ENCODE measurements at places on chromosomes 16 and 17. TPM values are rescaled to one million over a fixed set of nuclear protein-coding genes. Genes with fewer than 3 reads are reported as not detected.

GRCh38 chr17:50689956-50690886 lies 17.5 kb downstream of the ANKRD40 start:
- no peaks in the 10 kb centered on the region for H3K27me3 ChIP-seq
- peaks cover 67% of the 10 kb centered on the region for H3K4me1 ChIP-seq
- H3K36me3 ChIP-seq = peaks cover 35% of the 10 kb centered on the region
- no peak overlapping the region for H3K27ac ChIP-seq
- no peak overlapping the region for H3K4me3 ChIP-seq

GRCh38 chr17:71600137-71600789 lies 520.6 kb upstream of the SOX9 start:
- H3K4me1 ChIP-seq = no peaks in the 10 kb centered on the region
- no peak overlapping the region for H3K27ac ChIP-seq
- H3K36me3 ChIP-seq = no peaks in the 10 kb centered on the region
- DNase-seq = no peak
- H3K4me3 ChIP-seq = no peak overlapping the region
- H3K27me3 ChIP-seq = no peaks in the 10 kb centered on the region

PERCC1 gene
- not detected for total RNA-seq

MED9 gene
- total RNA-seq = 14.5 TPM

FBXL16 gene
- total RNA-seq = 11.0 TPM

DNA sequence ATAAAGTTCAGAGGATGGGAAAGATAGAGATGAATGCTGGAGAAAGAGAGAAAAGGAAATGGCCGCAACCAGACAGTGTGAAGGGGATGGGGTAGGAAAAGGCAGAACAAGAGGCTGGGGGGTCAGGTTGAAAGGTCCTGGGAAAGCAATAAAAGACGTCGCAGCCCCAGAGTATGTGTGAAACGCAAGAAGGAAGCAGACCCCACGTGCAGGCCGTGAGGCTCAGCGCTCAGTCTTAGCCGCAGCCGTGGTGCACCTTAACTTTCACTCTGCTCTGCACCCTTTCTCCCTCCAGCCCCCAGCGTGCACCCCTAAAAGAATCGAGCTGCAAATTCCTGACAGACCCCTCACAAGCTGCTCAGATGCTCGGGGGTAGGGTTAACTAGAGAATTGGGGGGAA lies 1.9 kb downstream of the DNAH17 start:
- DNase-seq = no peak
- peaks cover 5% of the 10 kb centered on the region for H3K27me3 ChIP-seq
- H3K36me3 ChIP-seq = no peaks in the 10 kb centered on the region
- no peak overlapping the region for H3K27ac ChIP-seq
- H3K4me3 ChIP-seq = no peak overlapping the region

CRYBA1 gene
- total RNA-seq = not detected

DNA sequence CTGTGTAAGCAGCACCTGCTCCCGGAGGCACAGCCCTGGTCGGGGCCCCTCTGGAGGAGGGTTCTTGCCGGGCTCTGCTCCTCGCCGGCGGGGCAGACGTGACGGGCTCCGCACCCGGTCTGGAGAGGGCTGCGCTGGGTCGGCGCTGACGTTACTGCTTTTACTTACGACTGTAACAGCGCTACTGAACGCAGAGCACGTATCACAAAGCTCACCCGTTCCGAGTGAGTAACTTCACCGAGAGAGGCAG lies 1.3 kb upstream of the RAB40C start:
- peak; percentile 79 for DNase-seq
- H3K36me3 ChIP-seq = no peaks in the 10 kb centered on the region
- peak overlapping the region; percentile 98 for H3K27ac ChIP-seq
- H3K4me1 ChIP-seq = peaks cover 54% of the 10 kb centered on the region
- peak overlapping the region; percentile 81 for H3K4me3 ChIP-seq

MT4 gene
- not detected for total RNA-seq

ICAM2 gene
- 69.2 TPM for total RNA-seq

DNA sequence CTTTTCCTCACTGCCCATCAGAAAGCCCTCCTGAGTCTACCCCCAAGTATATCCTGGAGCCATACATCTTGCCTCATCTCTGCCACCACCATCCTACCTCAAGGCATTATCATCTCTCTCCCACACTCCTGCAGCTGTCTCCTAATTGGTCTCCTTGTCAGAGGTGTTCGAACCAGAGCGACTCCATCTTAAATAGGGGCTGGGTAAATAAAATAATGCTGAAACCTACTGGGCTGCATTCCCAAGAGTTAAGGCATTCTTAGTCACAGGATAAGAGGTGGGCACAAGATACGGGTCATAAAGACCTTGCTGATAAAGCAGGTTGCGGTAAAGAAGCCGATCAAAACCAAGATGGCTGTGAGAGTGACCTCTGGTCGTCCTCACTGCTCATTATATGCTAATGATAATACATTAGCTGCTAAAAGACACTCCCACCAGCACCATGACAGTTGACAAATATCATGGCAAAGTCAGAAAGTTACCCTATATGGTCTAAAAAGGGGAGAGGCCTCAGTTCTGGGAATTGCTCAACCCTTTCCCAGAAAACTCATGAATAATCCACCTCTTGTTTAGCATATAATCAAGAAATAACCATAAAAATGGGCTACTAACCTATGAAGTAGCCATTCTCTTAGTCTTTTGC lies 97.0 kb upstream of the C16orf82 start:
- no peaks in the 10 kb centered on the region for H3K27me3 ChIP-seq
- no peak for DNase-seq
- H3K27ac ChIP-seq = no peak overlapping the region

GRCh38 chr17:38705523-38705802 lies 390 bp downstream of the MLLT6 start:
- peaks cover 32% of the 10 kb centered on the region for H3K36me3 ChIP-seq

LMF1 gene
- total RNA-seq = 23.8 TPM

KRTAP4-3 gene
- total RNA-seq = not detected

STH gene
- not detected for total RNA-seq

GRCh38 chr17:58082341-58082869 lies 814 bp upstream of the DYNLL2 start:
- H3K4me1 ChIP-seq = peaks cover 36% of the 10 kb centered on the region
- peaks cover 21% of the 10 kb centered on the region for H3K36me3 ChIP-seq
- peak overlapping the region; percentile 59 for H3K27ac ChIP-seq
- H3K4me3 ChIP-seq = peak overlapping the region; percentile 35

KATNB1 gene
- 18.0 TPM for total RNA-seq

DNA sequence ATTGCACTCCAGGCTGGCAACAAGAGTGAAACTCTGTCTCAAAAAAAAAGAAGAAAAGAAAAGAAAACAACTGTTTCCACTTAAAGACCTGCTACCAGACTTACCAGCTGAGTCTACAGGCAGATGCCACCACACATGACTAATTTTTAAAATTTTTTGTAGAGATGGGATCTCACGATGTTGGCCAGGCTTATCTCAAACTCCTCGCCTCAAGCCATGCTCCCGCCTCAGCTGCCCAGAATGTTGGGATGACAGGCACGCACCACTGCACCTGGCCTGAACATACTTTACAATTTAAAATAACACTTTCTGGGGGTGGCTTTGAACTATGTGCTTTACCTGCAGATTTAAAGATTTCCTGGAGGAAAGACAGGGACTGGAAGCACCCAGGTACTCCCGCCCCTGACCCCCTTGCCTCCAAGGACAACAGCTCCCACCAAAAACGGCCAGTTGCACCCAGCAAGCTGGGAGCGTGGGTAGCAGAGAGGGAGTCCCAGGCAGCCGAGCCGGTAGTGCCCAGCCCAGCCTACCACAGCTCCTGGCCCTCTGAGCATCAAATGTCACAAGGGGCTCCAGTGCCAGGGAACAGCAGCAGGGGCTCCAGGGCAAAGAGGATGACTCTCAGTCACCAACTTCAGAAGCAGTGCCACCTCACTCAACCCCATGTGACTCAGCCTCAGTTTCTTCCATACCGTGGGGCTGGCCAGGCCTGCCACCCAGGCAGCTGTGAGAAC lies 262.9 kb downstream of the PARN start:
- H3K36me3 ChIP-seq = no peaks in the 10 kb centered on the region
- H3K4me1 ChIP-seq = peaks cover 7% of the 10 kb centered on the region
- no peak overlapping the region for H3K4me3 ChIP-seq
- no peaks in the 10 kb centered on the region for H3K27me3 ChIP-seq
- H3K27ac ChIP-seq = no peak overlapping the region

DNA sequence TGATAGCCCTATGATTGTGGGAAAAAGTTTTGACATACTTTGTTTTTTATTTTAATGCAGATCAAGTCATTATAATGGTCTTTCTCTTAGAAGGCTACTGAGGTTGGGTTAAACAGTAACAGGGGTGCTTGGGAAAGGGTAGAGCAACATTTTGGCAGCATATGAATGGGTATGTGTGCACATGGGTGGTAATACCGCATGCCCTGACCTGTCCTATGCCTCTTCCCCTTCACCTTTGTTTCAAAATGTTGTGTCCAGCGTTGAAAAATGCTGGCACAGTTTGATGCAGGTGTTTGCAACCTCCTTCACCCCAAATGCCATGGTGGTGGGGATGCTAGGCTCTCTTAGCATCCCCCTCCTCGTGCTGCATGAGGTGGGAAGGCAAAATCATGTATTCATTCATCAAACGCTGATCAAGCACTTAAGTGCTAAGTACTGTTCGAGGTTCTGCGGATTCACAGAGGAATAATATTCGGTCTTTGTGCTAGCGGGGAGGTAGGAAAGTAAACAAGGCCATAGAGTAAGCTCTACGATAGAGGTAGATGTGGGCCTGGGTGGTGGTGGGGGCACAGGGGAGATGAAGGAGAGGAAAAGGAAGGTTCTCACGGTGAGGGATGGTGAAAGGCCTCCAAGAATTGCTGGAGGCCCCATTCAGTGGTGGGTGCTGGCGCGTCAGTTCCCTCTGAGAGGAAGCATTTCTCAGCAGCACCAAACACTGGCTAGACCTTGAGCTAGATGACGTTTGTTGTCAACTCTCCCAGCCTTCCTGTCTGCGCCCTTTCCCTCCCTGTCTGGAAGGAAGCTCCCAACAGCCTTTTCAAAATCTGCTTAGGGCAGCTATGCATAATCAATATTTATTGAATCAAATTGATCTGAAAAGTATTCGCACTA lies 13.3 kb upstream of the MARCHF10 start:
- H3K4me3 ChIP-seq = no peak overlapping the region
- peaks cover 13% of the 10 kb centered on the region for H3K4me1 ChIP-seq
- DNase-seq = no peak
- H3K27me3 ChIP-seq = no peaks in the 10 kb centered on the region

- DNase-seq = no peak
- no peaks in the 10 kb centered on the region for H3K36me3 ChIP-seq
- H3K27ac ChIP-seq = no peak overlapping the region
- H3K27me3 ChIP-seq = peaks cover 60% of the 10 kb centered on the region
- H3K4me1 ChIP-seq = peaks cover 9% of the 10 kb centered on the region
These were observed 658 bp downstream of the CACNG4 start for GRCh38 chr17:66964930-66965800.

GRCh38 chr17:42517516-42517915 lies 18.5 kb upstream of the NAGLU start:
- no peaks in the 10 kb centered on the region for H3K27me3 ChIP-seq
- peaks cover 74% of the 10 kb centered on the region for H3K4me1 ChIP-seq

DNA sequence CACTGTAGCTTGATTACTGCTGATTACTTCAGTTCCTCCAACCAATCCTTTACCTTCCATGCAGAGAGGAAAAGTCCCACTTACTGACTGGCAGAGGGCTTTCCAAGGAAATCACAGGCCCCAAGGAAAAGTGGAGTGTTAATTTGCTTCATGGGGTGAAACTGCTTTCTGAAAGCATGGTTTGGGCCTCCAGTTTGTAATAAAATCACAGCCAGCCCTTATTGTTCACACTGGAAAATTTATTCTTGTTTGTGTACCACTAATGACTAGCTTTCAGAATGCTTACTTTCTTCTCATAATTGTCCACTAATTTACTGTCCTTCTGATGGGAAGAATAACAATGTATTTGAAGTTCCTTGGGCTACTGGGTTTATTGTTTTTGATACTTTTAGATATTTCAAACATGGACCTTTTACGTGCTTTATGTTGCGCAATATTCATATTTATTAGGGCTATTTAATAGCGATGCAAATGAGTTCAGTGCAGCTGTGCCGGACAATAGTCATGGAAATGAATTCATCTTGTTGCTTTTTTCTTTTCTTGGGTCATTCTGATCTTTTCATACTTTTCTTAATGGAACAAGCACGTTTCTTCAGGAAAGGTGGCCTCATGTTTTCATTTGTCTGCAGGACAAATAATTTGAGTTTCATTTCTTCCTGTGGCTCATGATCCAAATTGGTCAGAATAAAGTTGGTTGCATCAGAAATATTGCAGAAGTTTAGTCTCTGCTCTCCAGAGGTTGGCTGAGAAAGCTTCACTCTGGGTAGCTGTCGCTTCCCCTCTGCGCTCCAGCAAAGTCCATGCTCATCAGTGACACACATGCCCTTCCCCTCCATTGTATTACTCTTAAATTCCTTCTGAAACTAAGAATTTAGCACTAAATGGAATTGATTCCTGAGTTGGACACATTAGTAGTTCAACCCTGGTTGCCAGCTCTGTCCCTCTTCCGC lies 128.7 kb downstream of the PRKCA start:
- H3K4me3 ChIP-seq = no peak overlapping the region
- peaks cover 32% of the 10 kb centered on the region for H3K4me1 ChIP-seq
- H3K27ac ChIP-seq = no peak overlapping the region
- DNase-seq = peak; percentile 52
- H3K27me3 ChIP-seq = no peaks in the 10 kb centered on the region

GRCh38 chr17:73424571-73424970 lies 112.8 kb upstream of the CDC42EP4 start:
- H3K4me1 ChIP-seq = peaks cover 2% of the 10 kb centered on the region
- peak; percentile 19 for DNase-seq
- H3K27me3 ChIP-seq = no peaks in the 10 kb centered on the region
- no peak overlapping the region for H3K27ac ChIP-seq
- H3K4me3 ChIP-seq = no peak overlapping the region

DNA sequence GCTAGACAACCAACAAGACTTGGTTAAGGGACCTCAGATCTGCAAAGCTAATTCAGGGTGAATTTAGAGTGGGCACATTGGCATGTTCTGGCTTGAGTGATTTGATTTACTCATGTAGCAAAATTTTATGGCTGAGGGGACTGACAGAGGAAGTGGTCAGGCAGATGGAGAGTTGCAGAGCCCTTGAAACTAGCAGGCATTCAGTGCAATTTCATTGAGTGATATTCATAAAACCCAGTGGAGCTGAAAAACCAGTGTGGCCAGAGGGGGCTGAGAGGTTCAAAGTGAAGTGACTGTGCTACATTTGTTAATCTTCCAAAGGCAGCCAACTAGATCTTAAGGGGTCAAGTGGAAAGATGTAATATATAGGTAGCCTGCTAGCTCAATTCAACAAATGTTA lies 2.2 kb upstream of the TMEM94 start:
- no peak overlapping the region for H3K27ac ChIP-seq
- H3K27me3 ChIP-seq = no peaks in the 10 kb centered on the region
- DNase-seq = no peak
- H3K4me3 ChIP-seq = no peak overlapping the region
- no peaks in the 10 kb centered on the region for H3K36me3 ChIP-seq
- H3K4me1 ChIP-seq = peaks cover 20% of the 10 kb centered on the region

GRCh38 chr16:83248735-83249463 lies 558.9 kb upstream of the HSBP1 start:
- no peak overlapping the region for H3K27ac ChIP-seq
- H3K36me3 ChIP-seq = no peaks in the 10 kb centered on the region
- H3K4me1 ChIP-seq = no peaks in the 10 kb centered on the region
- no peak for DNase-seq

- no peak overlapping the region for H3K27ac ChIP-seq
- no peak for DNase-seq
- no peaks in the 10 kb centered on the region for H3K4me1 ChIP-seq
These were observed 25.6 kb downstream of the MSI2 start for GRCh38 chr17:57281887-57282286.
